Lower leg skin (tissue), 4 donors: ENCODE measurements at places on chromosomes 11 and 22. TPM values are rescaled to one million over a fixed set of nuclear protein-coding genes. Genes with fewer than 3 reads are reported as not detected.

INS gene
- not detected for total RNA-seq

DNA sequence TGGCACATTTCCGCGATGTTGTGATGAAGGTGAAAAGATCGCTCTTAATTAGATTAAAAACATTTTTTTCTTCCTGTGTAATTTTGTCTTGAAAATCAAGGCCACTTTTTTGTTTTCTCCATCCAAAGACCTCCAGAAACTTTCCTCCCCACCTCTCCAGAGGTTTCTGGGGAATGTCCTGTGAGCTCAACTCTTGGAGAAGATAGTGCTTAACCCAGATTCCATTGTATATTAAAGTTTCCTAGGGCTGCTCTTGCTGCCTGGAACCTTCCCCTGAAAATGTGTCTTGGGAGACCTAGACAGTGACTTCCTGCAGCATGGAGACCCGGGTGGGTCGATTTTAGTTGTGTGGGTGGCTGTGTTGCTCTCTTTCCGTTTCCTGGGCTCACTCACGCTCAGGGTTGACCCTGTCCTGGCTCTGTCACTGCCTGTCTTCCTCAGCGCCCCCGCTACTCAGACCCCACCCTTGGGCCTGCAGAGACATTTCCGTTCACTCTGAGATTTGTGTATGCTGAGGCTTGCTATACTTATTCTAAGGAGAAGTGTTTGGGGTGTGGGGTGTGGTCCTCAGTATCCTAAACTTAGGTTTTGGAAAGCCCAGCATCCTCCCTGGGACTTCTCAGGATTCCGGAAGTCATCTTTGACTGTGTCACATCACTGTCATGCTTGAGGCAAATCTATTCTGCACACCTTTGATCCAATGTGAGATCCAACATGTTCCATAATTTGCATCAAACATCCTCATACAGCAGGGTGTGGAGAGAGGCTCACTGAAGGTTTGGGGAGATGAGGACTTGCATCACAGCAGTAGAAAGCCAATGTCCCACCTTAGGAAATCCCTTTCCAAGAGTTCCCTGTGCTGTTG lies 47.2 kb downstream of the KCNQ1OT1 start:
- DNase-seq = no peak

GALNT18 gene
- 11.6 TPM for total RNA-seq

C11orf52 gene
- 6.2 TPM for total RNA-seq

DNA sequence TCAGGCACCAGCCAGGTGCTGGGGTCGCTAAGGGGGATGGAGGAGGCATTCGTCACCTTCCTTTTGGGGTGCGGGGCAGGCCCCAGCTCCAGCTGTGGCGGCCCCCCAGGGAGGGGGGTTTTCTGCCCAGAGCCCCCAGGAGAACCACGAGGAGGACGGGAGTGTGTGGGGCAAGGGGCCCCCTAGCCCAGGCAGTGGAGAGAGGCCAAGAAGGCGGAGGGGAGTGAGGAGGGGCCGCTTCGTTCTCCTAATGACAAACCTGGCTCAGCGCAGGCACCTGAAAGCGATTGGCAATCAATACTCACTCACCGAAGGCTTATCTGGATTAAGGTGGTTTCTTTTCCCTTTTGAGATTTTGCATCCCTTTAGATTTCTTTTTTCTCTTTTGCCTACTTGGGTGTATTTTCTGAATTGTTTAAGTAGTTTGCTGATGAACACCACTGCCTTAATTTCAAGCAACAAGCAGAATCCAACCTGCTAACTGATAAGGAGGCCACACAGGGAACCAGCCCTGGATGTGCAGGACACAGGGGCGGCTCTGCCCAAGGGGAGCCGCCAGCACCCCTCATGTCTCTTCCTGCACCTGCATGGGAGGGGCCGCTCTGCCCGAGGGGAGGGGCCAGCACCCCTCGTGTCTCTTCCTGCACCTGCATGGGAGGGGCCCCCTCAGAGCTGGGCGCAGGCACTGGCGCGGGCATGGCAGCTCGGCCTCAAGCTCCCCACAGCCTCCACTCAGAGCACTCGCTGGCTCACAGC lies 122.3 kb downstream of the BRD1 start:
- no peak for DNase-seq

GRCh38 chr22:25148149-25148691 lies 51.4 kb upstream of the CRYBB3 start:
- no peak for DNase-seq

WNT7B gene
- total RNA-seq = 39.9 TPM

- DNase-seq = peak; percentile 97
Measured at GRCh38 chr11:33899400-33900037, 7.6 kb upstream of the LMO2 start.

- DNase-seq = peak; percentile 85
Measured at GRCh38 chr11:126480410-126481302, 125.2 kb downstream of the ST3GAL4 start.

- DNase-seq = no peak
Measured at GRCh38 chr11:96752221-96752620, 362.4 kb downstream of the JRKL start.

CSF2RB gene
- 7.3 TPM for total RNA-seq

ANGPTL5 gene
- 2.7 TPM for total RNA-seq

DNA sequence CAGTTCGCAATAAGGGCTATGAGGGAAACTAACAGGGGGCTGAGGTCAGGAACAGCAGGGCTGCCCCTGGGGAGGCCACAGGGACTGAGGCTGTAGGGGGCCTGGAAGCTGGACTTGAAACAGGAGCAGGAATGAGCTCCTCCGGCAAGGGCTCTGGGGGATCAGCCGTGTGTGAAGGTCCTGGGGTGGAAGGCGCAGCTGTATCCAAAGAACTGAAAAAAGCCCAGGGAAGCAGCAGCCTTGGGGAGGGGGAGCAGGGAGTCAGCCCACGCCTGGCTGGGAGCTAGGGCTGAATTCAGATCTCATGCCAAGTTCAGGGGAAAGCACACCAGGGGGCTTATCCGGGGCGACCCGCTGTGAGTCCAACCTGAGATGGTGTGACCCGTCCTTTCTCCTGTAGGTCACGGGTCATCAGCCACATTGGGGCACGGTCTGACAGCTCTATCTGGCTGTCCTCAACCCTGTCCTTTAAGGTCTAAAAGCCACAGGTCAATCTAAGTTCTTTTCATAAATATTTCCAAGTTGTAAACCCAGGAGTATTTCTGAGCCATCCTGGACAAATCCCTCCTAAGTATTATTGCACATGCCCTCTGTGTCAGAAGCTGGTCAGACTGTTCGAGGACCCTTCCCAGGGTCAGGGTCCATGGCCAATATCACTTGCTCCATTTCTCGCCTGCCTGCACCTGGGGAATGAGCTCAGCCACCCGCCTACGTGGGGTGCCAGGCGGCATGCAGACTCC lies 18.0 kb downstream of the TP53AIP1 start:
- no peak for DNase-seq

CREB3L1 gene
- total RNA-seq = 0.46 TPM

DNA sequence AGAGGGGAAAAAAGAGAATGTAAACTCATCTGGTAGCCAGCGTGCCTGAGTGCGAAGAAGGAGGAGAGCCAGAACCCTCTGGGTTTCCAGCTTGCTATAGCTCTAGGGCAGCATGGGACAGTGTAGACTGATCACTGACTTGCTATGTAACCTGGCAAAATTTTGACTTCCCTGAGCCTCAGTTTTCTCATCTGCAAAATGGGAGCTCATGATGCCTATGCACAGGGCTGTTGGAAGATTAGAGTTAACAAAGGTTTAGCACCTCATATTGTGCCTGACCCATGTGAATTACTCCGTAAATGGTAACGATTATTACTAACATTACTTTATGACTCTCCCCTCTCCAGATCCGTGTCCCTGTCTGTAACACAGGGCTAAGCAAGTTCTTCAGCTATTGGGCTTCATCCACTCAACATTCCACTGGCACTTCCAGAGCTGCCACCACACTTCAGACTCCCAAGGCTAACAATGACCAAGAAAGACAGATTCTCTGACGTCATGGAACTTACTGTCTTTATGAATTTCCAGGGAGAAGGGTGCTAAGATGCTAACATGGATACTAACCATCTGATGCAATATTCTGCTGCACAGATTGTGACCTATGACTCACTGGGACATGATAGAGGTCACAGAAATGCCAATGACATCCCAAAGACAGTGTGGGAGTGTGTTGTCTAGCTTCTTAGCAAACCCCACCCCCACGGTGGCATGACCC lies 195.2 kb downstream of the TRIM29 start:
- peak; percentile 40 for DNase-seq

MAP6 gene
- total RNA-seq = 3.1 TPM

GRCh38 chr11:119481667-119482400 lies 58.9 kb upstream of the THY1 start:
- no peak for DNase-seq

ACER3 gene
- 4.8 TPM for total RNA-seq

DNA sequence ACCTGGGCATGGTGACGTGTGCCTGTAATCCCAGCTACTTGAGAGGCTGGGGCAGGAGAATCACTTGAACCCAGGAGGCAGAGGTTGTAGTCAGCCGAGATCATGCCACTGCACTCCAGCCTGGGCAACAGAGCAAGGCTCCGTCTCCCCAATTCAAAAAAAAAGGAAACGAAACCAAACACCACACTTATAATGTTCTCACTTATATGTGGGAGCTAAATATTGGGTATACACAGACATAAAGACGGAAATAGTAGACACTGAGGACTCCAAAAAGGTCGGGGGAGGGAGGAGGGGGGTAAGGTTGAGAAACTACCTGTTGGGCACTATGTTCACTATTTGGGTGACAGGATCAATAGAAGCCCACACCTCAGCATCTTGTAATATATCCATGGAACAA lies 94.3 kb downstream of the GAB2 start:
- DNase-seq = no peak

DNA sequence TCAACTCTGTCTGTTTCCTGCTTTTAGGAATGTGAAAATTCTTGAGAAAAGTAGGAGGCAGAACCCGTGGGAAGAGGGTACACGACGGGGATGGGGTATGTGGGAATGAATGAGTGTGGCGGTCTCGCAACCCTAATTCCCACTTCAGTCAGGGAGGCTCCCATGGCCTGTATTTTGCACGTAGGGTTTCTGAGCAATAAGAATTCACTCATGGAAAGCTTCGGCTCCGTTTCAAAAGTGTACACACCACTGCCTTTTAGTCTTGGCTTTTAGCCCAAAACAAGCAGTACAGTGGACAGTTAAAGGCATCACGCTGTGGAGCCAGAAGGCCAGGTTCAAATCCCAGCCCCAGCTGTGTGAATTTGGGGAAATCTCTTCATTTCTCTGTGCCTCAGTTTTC lies 116.7 kb downstream of the MN1 start:
- DNase-seq = no peak

GRCh38 chr11:19345848-19346681 lies 105.3 kb upstream of the E2F8 start:
- no peak for DNase-seq

DNA sequence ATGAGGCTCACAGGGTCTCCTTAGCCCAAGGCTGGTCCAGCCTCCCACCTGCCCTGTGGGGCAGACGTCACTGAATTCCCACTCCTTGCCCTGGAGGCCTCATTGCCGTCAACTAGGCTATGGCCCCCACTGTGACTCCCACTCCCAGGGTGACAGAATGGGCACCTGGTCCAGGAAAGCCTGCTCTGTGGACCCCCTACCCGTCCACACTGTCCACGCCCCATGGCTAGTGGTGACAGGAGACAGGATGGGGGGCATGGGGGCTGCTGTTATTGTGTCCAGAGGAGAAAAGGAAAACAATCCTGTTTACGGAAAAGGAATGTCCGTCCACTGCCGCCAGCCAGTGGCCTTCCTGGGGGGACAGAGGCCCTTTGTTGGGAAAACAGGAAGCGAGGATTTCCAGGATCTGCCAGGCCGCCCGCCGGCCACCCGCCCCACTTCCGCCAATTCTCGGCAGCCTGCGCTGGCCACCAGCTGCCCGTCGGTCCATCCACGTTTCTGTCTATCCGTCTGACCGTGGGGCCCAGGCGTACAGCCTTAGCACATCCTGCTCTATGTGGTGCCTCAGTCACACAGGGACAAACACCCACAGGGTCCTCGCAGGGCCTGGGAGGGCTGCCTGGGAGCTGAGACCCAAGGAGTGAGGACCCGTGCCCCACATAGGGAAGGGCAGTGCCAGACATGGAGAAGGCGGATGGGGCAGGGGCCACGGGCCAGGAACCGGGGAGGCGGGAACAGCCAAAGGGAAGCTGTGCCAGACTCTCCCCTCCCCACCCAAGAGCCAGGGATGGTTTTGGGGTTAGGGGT lies 19.5 kb downstream of the CRELD2 start:
- DNase-seq = no peak

GRCh38 chr22:41197038-41197972 lies 7.8 kb upstream of the L3MBTL2 start:
- DNase-seq = peak; percentile 61

PLA2G3 gene
- 10.9 TPM for total RNA-seq

MDK gene
- total RNA-seq = 6.0 TPM

DNA sequence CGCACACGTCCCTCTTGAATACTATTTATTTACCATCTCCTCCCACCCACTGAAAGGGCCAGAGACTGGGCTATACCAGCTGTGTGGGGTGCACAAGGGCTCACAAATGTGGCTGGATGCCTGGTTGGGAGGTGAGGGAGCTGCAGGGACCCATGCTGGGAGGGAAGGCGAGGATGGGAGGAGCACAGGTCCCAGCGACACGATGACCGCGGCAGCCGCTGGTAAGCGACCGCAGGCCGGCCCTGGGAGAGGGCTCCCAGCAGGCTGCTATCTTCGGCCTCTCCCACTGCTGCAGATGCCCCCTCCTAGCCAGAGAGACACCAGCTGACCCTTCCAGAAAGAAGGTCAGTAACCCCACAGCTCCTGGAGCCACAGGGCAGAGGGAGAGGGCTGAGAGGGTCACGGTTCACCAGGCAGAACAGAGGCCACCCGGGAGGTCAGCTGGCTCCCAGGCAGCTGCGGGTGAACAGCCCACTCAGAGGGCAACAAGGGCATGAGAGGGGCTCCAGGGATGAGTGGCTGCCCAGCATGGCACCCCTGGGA lies 163.9 kb downstream of the CRYBB2 start:
- DNase-seq = no peak

DNA sequence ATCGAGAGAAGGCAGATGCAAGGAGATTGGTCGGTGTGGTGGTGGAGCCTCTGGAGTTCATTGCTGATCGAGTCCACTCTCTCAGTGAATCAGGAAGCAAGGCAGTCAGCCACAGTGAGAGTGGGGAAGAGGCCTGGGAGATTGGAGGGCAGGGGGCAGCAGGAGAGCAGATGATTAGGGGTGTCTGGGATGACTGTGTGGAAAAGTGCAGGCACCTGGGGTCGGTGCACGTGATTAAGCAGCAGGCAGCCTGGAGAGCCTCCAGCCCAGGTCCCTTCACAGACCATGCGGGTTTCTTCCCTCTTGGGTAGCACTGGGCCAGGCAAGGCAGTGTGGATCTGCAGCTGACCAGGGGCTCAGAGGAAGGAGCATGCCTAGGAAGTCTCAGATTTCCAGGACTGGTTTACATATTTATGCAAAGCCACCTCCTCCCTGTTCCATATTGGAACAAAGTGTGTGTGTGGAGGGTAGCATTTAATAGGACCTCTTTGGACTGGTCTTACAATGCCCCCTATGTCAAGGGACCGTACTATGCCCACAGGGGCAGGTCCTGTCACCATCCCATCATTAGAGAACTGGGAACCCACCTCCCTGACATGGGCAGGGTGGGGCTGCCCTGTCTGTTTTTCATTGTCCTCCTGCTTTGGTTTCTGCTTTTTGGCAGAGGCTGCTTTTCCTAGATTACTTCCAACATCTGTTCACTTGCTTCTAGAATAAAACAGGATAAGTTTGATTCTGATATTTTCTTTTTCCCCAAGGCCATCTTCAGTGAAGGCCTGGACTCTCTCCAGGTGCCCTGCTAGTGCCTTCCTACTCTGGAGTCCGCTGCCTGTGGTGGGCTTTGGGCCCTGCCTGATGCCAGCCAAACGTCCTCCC lies 14.0 kb upstream of the GDPD5 start:
- DNase-seq = no peak
